ENCODE measurements at places on chromosomes 11 and 22.

DNA sequence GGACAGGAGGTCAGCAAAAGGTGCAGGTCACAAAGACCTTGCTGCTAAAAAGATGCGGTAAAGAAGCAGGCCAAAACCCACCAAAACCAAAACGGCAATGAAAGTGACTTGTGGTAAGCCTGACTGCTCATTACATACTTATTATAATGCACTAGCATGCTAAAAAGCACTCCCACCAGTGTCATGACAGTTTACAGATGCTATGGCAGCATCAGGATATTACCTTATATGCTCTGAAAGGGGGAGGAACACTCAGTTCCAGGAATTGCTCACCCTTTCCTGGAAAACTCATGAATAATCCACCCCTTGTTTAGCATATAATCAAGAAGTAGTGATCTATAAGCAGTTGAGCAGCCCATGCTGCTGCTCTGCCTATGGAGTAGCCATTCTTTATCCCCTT, 45.2 kb upstream of the SLC5A12 start:
- DNase-seq, result no peak

DNA sequence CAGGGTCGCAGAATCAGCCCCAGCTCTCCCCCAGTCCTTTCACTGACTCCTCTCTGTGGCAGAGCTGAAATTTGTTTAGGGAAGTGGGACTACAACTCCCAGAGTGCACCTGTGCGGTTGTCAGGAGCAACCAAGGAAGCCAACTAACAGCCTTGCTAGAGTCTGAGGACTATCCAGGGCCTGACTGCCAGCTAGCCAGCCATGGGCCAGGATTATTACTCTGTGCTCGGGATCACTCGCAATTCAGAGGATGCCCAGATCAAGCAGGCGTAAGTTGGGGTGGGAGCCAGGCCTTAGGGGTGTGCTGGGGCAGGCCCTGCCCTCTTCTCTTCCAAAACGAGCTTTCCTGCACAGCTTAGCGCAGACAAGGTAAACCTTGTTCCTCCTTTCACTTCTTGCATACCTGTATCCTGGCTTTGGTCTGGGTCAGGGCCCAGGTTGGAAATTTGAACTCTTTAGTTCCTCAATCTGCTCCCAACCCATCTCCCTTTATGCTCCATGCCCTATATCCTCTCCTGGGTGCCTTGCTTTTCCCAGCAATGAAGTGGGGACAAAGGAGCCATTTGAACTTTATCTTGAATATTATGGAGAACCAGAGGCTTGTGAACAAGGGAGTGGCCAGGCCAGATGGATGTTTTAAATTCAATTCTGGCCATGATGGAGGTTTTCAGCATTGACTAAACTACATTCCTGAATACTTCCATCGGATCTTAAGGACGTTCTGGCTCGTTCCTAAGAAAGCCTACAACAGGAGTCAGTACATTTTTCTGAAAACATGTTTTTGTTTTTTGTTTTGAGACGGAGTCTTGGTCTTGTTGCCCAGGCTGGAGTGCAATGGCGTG, at the start of gene DNAJB13:
DNAJB13 (plus strand) TSS at position 158 of the 842 bp plus-strand sequence; CDS start at position 202, 44 bp downstream.
- DNase-seq, result no peak

DNA sequence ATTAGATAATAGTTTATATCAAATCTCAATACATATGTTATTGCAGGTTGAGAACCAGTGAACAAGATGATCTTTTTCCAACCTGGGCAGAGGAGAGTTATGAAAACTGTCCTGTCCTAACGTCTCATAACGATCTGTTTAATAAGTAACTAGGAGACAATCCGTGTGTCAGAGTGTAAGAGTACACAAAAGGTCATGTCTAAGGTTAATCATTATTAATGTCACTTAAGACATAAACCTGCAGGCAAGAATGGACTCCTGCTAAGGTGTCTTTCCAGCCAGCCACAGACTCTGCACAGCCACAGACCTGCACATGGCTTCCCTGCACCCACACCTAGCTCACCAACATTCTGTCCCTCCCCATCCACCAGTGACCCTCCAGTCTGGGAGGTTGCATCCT, 10.1 kb downstream of the SLC5A4 start:
- DNase-seq, result no peak

DNA sequence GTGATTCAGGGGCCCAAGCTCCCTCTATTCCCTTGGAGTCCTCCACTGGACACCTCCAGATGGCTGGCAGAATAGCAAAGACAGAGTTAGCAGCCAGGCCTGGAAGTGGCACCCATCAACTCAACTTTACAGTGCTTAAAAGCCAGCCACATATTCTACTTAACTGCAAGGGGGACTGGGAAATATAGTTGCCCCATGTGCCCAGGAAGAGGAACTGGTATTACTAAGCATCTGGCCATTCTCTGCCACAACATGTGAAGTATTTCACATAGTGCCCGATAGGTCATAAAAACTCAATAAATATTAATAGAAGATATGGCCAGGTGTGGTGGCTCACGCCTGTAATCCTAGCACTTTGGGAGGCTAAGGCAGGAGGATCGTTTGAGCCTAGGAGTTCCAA, 5.5 kb upstream of the IL10RA start:
- DNase-seq, result no peak

- no peak for DNase-seq
Measured at GRCh38 chr11:120882175-120882574, 141.7 kb upstream of the TBCEL start.

- DNase-seq, result no peak
Measured at GRCh38 chr22:37100589-37101127, 8.9 kb downstream of the TMPRSS6 start.

GRCh38 chr22:36391638-36392037, 3.9 kb upstream of the MYH9 start:
- DNase-seq, result no peak

GRCh38 chr11:121429556-121429955, 22.6 kb upstream of the SORL1 start:
- no peak for DNase-seq

GRCh38 chr22:43689356-43689755, 122.7 kb downstream of the EFCAB6 start:
- DNase-seq, result no peak

DNA sequence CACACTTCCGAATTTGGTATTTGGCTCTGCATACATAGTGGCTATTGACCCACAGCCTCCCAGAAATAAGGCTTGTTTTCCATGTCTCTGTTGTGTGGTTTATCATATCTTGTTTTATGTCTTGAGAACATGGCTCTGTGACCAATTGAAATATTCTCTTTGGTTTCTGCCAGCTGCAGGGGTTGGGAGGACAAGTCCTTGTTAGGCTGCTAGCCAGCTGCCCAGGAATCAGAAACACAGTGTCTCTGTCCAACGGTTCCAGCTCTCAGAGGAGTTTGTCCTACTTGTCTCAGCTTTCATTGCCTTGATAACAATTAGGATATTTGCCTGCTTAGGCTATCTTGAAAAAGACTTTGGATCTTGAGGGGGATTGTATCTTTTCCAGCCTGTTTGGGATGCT, 6.0 kb upstream of the SLC7A4 start:
- DNase-seq, result no peak

- DNase-seq, result no peak
Measured at GRCh38 chr11:97683733-97684132, 1293.9 kb downstream of the JRKL start.

GRCh38 chr11:93145390-93145915, 52.3 kb downstream of the SLC36A4 start:
- no peak for DNase-seq

- no peak for DNase-seq
Measured at GRCh38 chr22:27065279-27065678, 407.9 kb downstream of the MIAT start.

- no peak for DNase-seq
Measured at GRCh38 chr11:131178596-131178995, 191.8 kb upstream of the NTM start.

- DNase-seq, result peak; percentile 74
Measured at GRCh38 chr11:75654314-75654713, 14.5 kb downstream of the MAP6 start.

DNA sequence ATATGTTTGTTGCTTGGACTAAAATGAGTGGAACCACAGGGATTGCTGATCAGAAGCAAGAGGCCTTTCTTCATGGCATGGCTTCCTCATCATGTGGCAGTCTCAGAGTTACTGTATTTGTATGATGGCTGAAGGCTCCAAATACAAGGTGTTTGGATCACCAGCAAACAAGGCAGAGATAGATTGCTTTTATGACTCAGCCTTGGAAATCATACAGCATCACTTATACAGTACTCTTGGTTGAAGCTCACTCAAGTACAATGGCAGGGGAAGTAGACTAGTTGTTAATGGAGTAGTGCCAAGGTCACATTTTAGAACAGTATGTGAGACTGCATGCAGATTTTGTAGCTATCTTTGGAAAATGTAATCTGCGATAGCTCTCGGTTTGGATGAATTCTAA, 16.6 kb downstream of the CAPRIN1 start:
- DNase-seq, result no peak

DNA sequence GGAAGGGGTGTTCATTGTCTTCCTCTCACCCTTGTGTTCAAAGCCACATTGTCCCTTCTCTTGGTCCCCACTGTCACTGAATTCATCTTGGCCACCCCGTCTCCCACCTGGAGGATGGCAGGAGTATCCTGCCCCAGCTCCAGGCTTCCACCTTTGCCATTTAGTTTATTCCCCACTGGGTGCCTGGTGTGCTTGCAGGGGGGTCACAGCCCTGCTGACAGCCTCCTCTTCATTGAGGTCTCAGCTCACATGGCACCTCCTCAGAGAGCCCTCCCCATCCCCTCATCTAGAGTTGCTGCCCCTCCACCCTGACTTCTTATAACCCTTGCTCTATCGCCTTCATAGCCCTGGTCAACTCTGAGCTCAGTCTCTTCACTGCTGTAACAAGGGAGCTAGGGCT, 36.6 kb downstream of the KIAA1671 start:
- DNase-seq, result no peak

- no peak for DNase-seq
Measured at GRCh38 chr11:36463781-36464180, 46.3 kb downstream of the TRAF6 start.

DNA sequence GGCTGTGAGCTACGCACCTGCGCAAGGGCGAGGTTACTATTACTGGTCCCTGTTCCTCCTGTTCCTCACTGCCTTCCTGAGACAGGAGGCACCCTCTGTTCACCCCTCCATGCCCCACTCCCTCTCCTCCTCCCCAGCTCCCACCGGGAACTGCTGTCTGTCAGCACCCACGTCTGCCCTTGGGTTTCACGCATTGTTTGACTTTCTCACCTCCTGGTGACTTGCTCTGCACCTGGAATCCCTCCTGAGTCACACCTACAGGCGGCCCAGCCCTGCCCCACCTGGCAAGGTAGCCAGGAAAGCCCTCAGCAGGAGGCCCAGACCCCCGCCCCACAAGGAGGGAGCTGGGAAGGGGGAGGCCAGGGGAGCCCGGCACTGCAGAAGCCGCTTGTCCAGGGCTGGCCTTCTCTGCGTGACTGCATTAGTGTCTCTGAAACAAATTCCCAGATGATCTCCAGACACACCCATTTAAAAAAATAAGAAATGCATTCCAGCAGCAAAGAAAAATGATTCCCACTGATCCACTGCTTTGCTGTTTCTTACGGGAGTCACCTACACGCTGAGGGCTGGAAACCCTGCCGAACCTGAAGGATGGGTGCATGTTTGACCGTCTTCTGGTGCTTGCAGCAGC, 86.4 kb downstream of the CELSR1 start:
- no peak for DNase-seq

DNA sequence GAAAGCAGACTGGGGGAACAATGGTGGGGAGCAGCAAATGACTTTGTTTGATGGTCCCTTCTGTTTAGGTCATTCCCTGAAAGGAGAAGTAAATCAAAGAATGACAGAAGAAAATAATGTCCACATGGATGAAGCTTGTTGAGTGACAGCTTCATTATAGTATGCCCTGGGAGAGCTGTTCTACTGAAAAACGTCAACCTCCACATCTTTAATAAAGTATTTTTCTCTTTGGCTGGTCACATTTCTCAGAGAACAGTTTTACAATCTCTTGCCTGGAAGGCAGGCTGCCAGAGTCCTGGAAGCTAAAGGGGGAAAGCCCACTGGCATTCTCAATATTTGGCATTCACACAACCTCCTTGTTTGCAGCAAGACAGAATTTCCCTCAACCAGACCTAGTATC, 287.9 kb downstream of the SWAP70 start:
- no peak for DNase-seq

DNA sequence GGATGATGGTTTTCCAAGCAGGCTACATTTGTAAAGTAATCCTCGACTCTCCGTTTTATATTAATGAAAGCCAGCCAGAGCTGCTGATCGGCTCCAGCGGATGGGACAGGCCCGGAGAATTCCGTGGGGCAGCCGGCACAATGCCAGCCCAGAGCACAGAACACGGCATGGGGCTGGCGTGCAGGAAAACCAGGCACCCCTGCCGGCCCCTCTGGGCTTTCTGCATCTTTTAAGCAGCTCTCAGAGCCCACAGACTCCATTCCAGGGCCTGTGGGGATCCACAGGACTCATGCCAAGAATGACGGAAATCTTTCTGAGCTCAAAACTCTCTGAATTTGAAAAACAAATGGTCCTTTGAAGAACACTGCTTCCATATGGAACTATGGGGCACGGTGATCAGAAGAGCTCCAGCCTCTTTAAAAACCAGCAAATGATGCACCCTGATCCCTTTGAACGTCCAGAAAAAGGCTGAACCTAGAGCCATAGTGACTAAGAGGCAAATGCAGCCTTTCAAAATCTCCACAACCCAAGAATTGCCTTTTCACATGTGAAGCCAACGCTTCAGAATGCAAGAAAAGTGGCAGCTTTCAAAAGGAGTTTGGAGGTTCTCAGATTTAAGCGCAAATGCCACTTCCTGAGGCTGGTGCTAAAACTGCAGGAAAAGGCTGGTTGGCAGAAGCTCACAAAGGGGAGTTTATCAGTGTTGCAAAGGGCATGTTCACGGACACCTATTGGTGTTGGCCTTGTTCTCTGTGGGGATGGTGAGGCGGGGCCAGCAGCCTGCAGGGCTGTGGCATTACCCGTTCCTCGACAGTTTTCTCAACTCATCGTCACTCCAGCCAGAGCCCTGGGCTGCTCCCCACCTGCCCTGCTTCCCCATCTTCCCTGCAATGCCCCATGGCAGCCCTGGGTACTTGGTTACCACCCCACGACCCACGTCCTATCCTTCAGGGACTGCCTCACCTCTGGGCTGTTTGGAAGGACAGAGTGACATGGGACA, 212.5 kb downstream of the CTTN start:
- no peak for DNase-seq

GRCh38 chr11:20844216-20844615, 174.8 kb downstream of the NELL1 start:
- DNase-seq, result no peak

DNA sequence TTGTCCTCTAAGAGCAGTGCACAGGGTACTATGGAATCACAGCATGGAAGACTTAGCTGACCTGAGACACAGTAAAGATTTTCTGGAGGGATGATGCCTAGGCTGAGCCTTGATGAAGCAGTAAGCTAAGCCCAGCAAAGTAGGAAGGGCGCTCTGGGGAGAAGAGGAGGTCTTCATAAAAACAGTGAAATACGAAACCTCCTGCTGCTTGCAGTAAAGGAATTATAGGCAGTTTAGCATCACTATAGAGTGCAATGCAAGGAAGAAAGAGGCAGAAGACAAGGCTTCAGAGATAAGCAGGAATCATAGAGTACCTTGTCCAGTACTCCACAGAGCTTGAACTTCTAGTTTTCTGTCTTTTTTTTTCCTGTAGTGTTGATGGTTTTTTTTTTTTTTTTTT, 555.7 kb upstream of the CADM1 start:
- DNase-seq, result no peak

GRCh38 chr11:1162491-1163311, 4.9 kb downstream of the MUC5AC start:
- no peak for DNase-seq

GRCh38 chr22:17910561-17911311, 113.6 kb downstream of the MICAL3 start:
- DNase-seq, result no peak

GRCh38 chr11:35324981-35325380, 94.4 kb downstream of the SLC1A2 start:
- no peak for DNase-seq

- DNase-seq, result no peak
Measured at GRCh38 chr22:45627489-45628233, 44.0 kb upstream of the ATXN10 start.
